Islet precursor cell (in vitro differentiated cells): ENCODE measurements at places on chromosomes 3 and 15.

DNA sequence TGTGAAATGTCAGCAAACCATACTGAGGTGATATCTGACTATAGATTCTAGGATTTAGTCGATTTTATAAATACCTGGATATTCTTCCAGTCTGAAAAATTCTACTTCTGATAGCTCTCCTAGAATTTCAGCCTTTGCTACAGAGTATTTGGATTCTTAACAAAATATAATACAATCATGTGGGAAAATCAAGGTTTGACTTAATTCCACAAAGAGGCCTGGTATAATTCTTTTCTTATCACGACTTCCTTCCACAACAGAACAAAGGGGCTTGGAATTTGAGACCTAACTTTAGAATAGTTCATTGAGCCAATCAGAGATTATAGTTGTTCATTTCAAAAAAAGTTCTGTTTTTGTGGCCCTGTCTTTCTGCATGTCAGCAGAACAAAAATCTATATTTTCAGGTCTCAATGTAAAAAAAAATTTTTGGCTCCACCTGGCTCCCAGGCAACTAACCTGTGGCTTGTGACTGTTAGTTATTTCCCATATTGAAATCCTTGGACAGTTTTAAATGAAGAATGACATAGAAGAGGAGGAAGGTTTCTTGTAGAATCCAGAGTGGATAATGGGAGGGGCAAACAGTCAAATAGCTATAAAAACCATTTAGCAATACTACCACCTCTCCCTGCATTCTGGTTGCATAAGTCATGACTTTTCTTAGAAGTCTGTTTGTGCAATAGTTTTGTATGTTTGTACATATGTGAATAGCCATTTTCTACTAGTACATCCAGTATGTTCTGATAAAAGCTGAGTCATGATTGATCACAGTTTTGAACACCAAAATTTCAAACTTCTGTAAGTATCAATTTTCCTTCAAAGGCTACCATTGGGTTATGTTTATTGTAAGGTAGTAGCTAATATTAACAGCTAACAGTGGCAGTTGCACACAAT is 4.0 kb downstream of the TM4SF1 start:
- DNase-seq, result no peak

- peak; percentile 29 for DNase-seq
Observed at GRCh38 chr15:68369931-68370767, 61.8 kb downstream of the ITGA11 start.

DNA sequence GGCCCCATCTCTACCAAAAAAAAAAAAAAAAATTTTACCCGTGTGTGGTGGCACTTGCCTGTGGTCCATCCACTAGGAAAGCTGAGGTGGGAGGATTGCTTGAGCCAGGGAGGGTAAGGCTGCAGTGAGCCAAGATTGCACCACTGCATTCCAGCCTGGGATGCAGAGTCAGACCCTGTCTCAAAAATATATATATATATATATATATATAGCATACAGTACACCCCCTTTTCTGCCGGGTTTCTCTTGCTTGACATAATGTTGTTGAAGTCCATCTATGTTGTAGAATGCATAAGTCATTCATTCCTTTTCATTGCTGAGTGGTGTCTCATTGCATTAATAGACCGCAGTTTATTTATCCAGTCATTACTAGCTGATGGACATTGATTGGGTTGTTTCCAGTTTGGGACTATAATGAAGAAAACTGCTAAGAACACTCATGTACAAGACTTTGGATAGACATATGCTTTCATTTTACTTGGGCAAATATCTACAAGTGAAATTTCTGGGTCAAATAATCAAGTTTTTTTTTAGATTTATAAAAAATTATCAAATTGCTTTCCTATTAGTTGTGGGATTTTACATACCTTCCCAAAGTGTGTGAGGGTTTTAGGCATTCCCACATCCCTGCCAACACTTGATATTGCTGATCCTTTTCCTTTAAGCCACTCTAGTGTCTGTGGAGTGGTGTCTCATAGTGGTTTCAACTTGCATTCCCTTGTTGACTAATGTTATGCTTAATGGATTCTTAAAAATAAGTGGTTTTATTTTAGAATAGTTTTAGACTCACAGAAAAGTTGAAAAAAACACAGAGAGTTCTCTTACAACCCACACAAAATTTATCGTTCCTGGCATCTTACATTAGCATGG is 2.1 kb upstream of the PRR20G start:
- no peak for DNase-seq

DNA sequence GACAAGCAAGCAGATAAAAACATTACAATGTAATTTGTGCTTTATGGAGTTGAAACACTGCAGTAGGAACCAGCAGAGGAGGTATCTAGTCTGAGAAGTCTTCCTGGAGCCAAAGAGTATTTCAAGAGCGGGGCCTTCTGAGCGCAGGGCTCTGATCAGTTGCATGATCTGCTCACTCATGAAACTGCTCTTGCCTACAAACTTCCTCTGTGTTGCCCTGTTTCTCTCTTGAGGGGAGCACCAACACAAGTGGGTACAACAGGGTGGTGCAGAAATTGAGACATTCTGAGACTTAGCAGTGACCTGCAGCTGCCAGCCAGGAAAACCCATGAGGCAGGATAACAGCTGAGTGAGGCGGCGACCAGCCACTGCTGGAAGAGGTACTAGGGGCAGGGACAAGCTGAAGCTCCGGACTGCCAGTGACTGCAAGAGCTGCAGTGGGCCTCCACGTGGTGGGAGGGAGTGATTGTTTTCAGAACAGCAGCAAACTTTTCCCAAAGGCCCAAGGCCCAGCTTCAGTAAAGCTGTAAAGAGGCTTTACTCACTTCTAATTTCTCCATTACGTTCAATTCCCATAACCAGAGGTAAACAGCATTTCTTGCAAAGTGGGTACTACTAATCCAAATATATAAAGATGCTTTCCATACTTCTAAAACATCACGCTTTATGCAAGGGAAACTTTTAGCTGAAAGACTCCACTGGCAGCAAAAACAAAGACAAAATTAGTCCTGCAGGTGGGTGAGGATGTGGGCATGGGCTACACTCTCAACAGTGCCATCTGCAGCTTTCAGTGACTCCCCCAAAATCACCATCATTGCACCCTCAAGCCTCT is 69.0 kb upstream of the LPP start:
- DNase-seq, result peak; percentile 59

GRCh38 chr3:59654480-59655417 is 604.9 kb upstream of the CFAP20DC start:
- peak; percentile 40 for DNase-seq

GRCh38 chr3:123480428-123480827 is 31.5 kb upstream of the ADCY5 start:
- DNase-seq, result no peak

DNA sequence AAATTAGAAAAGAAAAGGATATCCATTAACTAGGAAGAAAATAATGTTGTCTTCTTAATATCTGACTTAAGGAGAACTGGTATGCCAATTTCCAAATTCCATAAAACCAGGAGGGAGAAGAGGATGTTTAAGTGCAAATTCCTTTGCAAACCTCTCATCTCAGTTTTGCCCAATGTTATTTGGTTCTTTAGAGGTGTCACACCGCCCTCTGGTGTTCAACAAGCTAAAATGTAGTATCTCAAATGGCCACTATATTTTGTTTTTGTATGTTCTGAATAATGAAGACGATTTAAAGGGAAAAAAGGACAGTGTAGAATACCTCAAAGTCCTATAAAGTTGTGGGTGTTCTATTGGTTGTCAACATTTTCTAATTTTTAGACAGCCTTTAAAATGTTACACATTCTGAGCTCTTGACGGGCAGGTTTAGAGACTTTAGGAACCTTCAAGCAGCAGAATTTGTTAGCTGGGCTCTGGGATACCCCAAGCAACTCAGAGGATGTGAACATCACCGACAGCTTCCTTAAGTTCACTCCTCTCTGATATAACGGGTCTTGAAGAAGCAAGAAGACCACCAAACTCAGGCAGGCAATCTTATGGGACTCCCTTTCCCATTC is 458.3 kb downstream of the MFSD1 start:
- peak; percentile 56 for DNase-seq

GRCh38 chr15:59321000-59321689 is 51.5 kb downstream of the MYO1E start:
- no peak for DNase-seq

DNA sequence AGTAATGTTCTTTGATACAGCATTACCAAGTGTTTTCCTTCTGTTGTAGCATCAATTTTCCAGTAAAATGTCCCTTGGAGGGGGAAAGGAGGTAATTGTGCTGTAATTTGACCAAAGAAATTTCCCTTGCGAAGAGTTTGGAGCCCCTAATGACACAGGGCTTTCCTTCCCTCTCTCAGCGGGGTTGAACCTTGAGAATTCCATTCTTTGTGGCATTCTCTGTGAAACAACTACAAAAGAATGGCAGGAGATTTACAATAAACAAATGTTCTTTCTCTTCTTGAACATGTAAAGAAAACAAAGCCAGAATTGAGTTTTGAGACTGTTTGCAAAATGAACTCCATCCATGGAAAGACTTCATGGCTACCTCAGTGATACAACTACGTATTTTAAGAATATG is 53.4 kb downstream of the SIDT1 start:
- no peak for DNase-seq

- no peak for DNase-seq
Observed at GRCh38 chr3:132723024-132723950, 1.1 kb upstream of the NPHP3 start.

- DNase-seq, result no peak
Observed at GRCh38 chr3:129553719-129554118, 10.7 kb downstream of the H1-8 start.

- DNase-seq, result no peak
Observed at GRCh38 chr15:72902245-72902918, 118.8 kb upstream of the ADPGK start.

DNA sequence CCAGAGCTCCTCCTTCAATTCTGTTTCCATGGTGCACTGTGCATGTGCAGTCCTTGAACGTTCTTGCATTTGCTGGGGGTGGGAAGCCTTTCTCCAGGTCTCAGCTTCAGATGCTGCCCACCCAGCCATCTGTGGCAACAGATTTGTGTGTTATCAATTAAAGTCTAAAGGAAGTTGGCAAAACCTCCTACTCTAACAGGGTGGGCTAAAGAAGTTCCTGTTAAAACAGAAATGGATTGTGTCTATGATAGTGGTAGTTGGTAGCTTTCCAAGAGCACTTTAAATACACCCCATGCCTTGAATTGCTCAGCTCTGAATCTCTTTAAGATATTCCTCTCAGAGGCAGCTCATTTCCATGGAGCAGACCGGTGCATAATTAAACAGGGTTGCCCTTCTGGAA is 488.0 kb upstream of the SUCLG2 start:
- DNase-seq, result no peak

- no peak for DNase-seq
Observed at GRCh38 chr3:16511681-16512434, 1.6 kb downstream of the RFTN1 start.

DNA sequence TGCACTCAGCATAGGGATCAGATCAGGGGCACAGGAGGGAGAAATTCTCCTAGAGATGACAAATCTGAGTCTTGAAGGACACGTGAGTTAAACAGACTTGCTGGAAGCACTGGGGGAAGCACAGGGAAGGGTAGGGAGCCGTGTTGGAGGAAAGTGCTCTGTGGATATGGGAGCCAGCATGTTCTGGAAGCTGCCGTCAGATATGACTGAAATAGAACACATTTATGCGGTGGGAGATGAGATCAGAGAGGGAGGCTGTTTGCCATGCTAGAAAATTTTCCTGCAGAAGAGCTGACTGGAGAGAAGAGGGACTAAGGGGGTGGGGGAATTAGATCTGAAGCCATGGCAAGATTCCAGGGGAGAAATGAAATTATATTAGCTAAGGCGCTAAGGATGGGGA is 1.8 kb downstream of the TAMM41 start:
- no peak for DNase-seq
